Activated naive CD4-positive, alpha-beta T cell treated with anti-CD3 and anti-CD28 coated beads for 36 hours (primary cell): ENCODE measurements at places on chromosomes 5 and 9.
A peak's percentile ranks its signal among the peaks of the same experiment; 100 is the strongest.

GRCh38 chr5:157463621-157464518, 3.9 kb downstream of the NIPAL4 start:
- peak overlapping the region; percentile 28 for H3K4me3 ChIP-seq
- H3K27ac ChIP-seq: peak overlapping the region; percentile 89
- H3K36me3 ChIP-seq: peaks cover 23% of the 10 kb centered on the region

GRCh38 chr5:110096419-110096818, 406.7 kb downstream of the MAN2A1 start:
- H3K4me3 ChIP-seq: no peak overlapping the region
- DNase-seq: no peak
- H3K4me1 ChIP-seq: peaks cover 7% of the 10 kb centered on the region
- no peak overlapping the region for H3K27ac ChIP-seq
- H3K36me3 ChIP-seq: no peaks in the 10 kb centered on the region
- no peaks in the 10 kb centered on the region for H3K27me3 ChIP-seq

GRCh38 chr5:76556511-76557221, 66.5 kb downstream of the F2RL2 start:
- peak; percentile 22 for DNase-seq
- peaks cover 18% of the 10 kb centered on the region for H3K4me1 ChIP-seq
- peaks cover 2% of the 10 kb centered on the region for H3K36me3 ChIP-seq
- no peaks in the 10 kb centered on the region for H3K27me3 ChIP-seq
- H3K4me3 ChIP-seq: no peak overlapping the region
- peak overlapping the region; percentile 20 for H3K27ac ChIP-seq

- H3K27ac ChIP-seq: no peak overlapping the region
- DNase-seq: no peak
- no peak overlapping the region for H3K4me3 ChIP-seq
- peaks cover 4% of the 10 kb centered on the region for H3K27me3 ChIP-seq
Observed at GRCh38 chr9:119905724-119906123, 536.5 kb upstream of the BRINP1 start.

GRCh38 chr5:140109759-140110645, 3.9 kb upstream of the PURA start:
- H3K4me3 ChIP-seq: peak overlapping the region; percentile 98
- H3K27ac ChIP-seq: no peak overlapping the region
- no peaks in the 10 kb centered on the region for H3K27me3 ChIP-seq
- H3K36me3 ChIP-seq: no peaks in the 10 kb centered on the region
